ENCODE measurements at places on chromosomes 3 and 15.
A peak's percentile ranks its signal among the peaks of the same experiment; 100 is the strongest.

- peak; percentile 82 for DNase-seq
These were observed 345.6 kb upstream of the THBS1 start for GRCh38 chr15:39235084-39235795.

- DNase-seq, result peak; percentile 31
These were observed 72.2 kb downstream of the TOP2B start for GRCh38 chr3:25592510-25592968.

- DNase-seq, result peak; percentile 89
These were observed 28.8 kb downstream of the PPM1L start for GRCh38 chr3:160784853-160785252.

- DNase-seq, result no peak
These were observed 5.2 kb downstream of the FURIN start for GRCh38 chr15:90873488-90873997.

DNA sequence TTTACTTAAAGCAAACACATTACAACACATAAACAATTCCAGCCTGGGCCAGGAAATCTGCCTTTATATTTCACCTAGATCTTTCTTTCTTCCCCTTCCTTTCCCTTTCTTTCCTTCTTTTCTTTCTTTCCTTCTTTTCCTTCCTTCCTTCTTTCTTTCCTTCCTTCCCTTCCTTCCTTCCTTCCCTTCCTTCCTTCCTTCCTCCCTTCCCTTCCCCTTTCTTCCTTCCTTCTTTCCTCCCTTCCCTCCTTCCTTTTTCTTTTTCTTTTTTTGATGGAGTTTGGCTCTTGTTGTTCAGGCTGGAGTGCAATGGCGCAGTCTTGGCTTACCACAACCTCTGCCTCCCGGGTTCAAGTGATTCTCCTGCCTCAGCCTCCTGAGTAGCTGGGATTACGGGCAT, 24.1 kb upstream of the BNIP2 start:
- DNase-seq, result no peak

DNA sequence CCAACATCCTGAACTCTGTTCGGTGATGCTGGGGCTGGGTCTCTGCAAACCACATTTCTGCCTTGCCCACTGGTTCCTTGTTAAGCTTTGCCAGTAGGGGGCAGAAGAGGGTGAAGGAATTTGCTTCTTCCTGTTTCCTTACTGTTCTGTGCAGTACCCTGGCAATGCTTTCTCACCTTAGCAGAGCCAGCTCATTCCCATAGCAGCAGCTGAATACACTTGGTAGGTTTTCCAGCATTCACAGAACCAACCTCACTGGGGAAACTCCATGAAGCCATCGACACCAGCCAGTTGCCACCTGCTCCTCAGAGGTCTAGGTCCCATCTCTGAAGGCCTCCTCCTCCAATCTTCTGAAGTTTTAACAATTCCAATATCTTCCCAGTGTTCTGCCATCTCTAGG, 308.4 kb downstream of the PDCD6IP start:
- DNase-seq, result peak; percentile 41

DNA sequence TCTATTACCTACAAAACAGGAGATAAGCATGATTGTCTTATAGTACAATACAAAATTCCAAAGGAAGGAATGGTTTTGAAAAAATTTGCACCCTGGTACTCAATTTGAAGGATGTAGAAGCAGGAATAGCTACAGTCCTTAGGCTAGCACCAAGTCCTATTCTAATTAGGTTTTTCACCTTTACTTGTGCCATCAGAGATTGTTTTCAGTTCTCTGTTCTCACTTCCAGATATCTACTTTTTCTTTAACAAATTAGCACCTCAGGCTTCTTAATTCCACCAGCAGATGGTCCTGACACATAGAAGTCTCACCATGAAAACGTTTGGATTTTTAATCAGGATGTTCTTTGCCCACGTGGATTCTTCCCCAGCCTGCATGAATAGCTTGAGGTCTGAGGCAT, 43.8 kb downstream of the IL5RA start:
- no peak for DNase-seq

GRCh38 chr3:72421786-72422185, 426.5 kb downstream of the SHQ1 start:
- DNase-seq, result no peak

DNA sequence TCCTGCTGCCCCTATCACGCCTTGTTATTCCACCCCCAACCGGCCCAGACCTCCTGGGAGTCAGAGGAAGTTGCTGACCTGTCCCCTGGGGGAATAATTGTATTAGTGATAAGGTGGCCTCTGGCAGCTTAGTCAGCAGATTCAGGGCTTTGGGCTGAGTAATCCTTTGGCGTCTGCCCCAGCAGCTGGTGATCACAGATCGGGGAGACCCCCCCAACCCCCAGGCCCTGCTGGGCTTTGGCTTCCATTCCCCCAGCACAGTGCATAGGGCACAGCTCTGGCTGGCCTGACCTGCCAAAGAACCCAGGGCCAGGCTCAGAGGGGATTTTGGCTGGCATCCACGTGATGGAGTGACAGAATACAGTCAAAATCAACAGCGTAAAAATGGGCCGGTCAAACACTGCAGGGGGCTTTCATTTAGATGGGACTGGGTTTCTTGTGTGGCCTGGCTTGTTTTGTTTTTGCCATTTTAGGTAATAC, 3.9 kb upstream of the NR2E3 start:
- DNase-seq, result peak; percentile 48

- peak; percentile 12 for DNase-seq
These were observed 227.5 kb upstream of the COL8A1 start for GRCh38 chr3:99410789-99411311.

DNA sequence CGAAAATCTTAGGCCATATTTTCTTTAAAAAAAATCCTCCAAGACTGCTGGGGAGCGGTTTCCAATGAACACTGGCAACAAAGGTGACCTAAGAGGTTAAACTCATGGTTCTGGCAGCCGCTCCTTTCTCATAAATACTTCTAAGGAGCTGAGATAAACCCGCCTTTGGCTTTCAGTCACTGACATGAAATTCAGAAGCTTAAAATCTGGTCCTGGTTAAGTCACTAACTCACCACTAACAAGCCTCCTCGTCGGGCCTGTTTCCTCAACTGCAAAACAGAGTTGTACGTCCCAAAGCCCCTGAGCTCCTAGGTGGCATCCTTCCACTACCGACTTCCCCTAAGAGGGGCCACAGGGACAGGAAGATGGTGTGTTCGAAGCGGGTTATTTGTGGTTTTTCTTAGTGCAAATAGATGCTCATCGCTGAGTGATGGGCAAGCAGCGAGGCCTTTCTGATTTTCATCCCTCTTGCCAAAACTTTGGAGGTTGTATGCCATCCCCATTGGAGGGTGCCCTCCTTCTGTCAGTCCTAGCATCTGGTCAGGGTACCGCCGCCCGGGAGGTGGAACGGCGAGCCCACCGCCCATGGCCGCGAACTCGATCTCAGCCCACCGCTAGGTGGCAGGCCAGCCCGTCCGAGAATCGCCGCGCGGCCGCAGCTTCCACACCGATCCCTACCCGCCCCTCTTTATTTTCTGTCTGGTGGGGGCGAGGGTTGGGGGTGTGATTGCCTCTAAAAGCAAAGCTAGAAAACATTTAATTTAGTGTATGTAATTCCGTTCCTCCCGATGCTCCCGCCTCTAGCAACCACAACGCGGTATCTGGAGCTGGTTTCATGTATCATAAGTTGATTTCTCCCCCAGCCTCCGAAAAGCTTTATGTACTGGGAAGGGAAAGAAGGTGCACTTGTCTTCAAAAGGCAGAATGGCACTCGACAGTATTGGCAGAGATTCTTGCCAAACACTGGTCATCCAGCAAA, 4.6 kb downstream of the BCL6 start:
- peak; percentile 59 for DNase-seq

DNA sequence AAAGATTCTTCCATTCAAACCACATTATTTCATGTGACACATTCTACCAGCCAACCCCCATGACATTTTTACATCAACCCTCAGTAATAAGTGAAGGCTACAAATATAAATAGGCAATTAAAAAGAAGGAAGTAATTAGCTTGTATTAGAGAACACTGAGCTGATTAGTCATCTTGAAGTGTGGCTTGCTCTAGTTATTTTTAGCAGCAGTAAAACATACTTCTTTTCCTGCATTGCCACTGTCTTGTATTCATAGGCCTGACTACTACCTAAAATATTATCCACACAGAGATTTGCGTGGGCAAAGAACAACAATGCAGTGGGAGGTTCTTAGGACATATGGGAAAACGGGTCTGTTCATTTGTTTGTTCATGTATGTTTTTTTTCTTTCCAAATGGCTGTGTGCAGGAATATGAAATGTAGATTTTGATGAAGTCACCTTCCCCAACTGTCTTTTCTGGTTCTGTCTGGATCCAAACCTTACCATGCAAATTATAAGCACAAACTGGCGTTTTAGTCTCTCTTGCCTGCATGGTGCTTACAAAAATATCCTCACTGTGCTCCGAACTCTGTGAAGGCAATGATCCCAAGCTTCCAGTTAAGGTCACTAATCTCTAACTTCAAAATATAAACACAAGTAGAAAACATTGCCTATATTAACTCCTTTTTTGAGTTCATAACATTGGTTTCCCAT, 31.5 kb upstream of the TM4SF4 start:
- DNase-seq, result no peak

- no peak for DNase-seq
These were observed 303.3 kb upstream of the ATP10A start for GRCh38 chr15:26166429-26166828.

DNA sequence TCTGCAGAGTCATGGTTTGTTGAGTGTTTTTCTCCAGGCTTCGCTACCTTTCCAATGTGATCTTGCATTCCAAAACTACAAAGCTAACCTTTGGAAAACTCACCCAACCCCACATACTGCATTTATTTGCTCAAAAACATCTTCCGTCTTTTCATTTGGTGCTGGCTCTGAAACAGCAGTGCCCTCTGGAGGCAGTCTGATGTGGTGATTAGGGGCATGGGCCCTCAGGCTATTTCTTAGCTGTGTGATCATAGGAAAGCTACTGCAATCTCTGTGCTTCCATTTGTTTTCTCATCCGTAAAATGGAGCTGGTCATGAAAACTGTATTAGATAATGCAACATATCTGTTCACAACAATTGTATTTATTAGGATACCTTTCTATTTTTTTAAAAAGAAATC, 47.0 kb downstream of the MTHFS start:
- peak; percentile 41 for DNase-seq

GRCh38 chr15:34821831-34822230, 26.5 kb upstream of the ACTC1 start:
- DNase-seq, result no peak

DNA sequence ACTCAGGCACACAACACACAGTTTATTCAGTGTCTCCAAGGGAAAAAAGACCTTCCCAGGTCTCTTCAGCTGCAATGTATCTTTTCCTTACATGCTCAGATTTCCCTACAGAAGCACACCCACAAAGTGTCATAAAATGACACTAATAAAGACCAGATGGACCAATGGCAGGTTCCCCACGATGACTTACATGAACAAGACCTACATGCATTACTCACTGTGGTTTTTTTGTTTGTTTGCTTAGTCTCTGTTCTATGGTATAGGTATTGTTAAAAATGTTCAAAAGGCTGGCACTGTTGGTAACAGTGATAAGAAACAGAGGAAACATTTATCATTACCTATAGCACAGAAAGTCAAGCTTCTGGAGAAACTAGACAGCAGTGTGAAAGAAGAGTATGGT, 318.2 kb upstream of the TMCO5A start:
- DNase-seq, result peak; percentile 75

- no peak for DNase-seq
These were observed 77.6 kb downstream of the IQSEC1 start for GRCh38 chr3:12995389-12996180.

DNA sequence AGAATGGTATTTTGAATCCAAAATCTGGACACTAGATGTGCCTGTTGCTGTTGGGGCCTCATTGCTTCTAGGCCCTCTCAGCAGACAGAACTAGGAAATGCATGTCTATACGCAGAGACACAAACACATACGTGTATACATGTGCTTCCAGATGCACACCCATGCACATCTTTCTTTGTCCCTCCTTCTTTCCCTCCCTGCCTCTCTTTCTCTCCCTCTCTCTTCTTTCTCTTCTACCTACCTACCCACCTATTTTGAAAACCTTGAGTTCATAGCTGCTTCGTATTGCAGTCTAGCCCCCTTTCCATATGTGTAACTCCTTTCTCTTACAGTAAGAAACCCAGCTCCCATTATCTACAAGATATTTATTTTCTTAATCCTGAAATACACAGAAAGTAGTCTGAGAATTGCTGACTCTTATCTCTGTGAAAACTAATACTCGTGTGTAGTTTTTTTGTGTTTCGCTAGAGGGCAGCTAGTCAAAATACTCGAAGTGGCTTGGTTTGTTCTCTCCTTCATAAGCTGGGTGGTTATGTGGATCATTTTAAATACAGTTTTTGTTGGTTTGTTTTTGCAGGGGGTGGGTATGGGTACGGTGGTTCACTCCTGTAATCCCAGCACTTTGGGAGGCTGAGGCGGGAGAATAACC, 18.5 kb downstream of the RPL32 start:
- peak; percentile 73 for DNase-seq

DNA sequence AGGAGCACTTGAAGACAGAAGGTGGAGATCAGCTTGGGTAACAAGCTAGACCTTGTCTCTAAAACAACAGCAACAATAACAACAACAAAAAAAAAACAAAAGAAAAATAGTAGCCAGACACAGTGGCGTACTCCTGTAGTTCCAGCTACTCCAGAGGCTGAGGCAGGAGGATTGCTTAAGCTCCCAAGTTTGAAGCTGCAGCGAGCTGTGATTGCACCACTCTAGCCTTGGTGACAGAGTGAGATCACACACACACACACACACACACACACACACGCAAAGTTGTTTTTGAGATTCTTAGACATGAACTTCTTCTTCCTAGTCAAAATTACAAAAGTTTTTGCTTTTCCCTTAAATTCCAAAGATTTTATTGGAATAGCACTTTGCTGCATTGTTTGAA, 93.0 kb upstream of the IGSF10 start:
- no peak for DNase-seq

- DNase-seq, result no peak
These were observed 28.3 kb downstream of the POLR2M start for GRCh38 chr15:57734860-57735259.

GRCh38 chr3:24344784-24345439, 149.7 kb downstream of the THRB start:
- peak; percentile 73 for DNase-seq

DNA sequence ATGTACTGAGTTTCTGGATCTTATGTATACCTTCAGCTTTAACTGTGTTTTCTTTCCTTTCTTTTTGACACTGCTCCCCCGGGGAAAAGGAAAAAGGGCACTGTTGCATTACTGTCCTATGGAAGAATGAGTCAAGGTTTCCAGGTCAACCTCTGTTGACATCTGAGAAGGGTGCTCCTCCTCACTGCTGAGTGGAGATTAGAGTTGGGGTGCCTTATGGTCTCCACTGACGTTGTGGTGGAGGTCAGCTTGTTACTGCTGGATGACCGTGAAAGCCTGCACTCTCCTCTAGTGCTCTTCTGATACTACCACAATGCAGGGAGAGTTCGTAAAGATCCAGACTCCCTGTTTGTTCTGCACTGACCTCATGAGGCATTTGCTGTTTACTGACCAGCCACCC, 252.1 kb upstream of the GRM7 start:
- DNase-seq, result no peak

DNA sequence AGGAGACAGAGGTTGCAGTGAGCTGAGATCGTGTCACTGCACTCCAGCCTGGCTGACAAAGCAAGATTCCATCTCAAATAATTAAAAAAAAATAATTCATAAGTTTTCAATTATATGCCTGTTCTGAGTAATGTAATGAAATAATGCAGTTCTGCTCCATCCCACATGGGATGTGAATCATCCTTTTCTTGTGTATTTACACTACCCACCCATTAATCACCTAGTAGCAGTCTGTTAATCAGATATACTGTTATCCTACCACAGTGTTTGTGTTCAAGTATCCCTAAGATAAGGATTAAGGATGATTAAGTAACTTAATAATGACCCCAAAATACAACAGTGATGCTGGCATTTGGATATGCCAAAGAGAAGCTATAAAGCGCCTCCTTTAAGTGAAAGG, 38.8 kb downstream of the PIGB start:
- DNase-seq, result peak; percentile 32
